ENCODE measurements at places on chromosomes 5 and 9.

GRCh38 chr5:54049144-54049543 lies 261.2 kb downstream of the ARL15 start:
- no peak for DNase-seq

DNA sequence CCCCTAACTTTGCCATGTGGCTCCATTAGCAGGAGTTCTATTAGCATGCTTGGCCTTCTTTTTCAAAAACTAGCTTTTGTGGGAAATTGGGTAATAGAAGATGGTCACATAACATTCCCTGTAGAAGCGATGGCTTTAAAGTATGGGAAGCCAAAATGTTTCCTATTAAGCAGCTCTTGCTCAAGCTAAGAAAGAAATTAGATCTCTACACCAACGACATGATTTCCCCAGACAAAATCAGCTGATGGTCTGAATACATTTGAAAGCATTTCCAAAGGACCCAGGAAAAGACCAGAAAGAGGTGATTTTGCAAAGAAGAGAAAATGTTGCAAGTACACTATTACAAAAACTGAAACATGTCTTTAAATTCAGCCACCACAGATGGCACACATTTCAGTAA lies 4.8 kb upstream of the NFIL3 start:
- no peak for DNase-seq

DNA sequence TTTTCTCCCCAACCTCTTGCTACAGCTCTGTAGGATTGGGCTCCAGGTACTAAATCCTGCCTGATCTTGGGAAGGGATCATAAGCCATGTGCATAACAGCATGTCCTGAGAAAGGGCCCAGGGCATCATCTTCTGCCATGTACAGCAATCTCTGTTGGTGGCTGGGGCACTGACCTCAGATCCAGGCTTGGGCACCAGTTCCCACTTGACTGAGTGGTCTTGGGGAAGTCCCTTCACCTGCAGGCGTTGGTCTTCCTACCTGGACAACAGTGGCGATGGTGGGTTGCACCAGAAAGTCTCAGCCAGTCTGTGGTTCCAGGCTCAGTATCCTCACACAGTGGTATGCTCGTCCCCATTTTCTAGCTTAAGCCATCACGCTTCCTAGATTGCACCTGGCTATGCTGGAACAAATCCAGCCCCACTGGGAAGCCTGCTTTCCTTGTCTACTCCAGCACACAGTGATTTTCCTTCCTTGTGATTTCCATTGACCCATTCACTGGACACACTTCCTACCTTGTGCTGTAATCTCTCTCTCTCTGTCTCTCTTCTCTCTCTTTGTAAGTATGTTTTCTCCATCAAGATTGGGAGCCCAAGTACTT lies 121.7 kb upstream of the PITX1 start:
- DNase-seq = no peak

GRCh38 chr5:72107131-72107900 lies at the start of gene MAP1B:
MAP1B (plus strand) TSS chr5:72107475; CDS start chr5:72107532, 57 bp downstream.
- peak; percentile 61 for DNase-seq

GRCh38 chr5:107553117-107553555 lies 117.6 kb downstream of the EFNA5 start:
- peak; percentile 59 for DNase-seq

DNA sequence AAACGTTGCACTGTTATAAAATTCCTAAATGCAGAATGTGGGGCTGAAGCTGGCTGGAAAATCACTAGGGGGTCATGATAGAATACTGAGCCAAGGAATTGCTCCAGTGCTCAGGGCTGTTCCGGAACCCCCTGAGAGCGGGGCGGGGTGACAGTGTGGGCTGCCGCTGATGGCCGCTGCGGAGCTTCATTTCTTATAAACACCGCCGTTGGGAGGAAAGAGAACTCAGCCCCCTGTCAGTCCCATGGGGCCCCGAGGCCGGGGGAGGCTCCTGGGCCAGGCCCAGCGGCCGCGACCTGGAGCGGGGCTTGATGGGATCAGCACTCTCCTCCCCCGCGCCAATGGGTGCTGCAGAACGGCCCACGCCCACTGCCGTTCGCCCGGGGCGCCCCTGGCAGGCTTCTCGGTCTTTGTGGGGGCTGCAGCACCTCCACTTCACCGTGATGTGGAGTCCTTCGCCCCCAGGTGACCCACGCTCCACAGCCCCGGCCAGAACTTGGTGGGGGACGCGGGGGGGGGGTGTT lies 5.2 kb upstream of the IRF1 start:
- peak; percentile 54 for DNase-seq

GRCh38 chr5:62719061-62719720 lies 140.6 kb downstream of the LRRC70 start:
- DNase-seq = no peak

GRCh38 chr5:137040641-137041340 lies 458.3 kb downstream of the SPOCK1 start:
- DNase-seq = no peak

- DNase-seq = no peak
Observed at GRCh38 chr9:99398241-99398640, 176.2 kb downstream of the SEC61B start.

- no peak for DNase-seq
Observed at GRCh38 chr9:17230646-17231045, 95.8 kb downstream of the CNTLN start.

DNA sequence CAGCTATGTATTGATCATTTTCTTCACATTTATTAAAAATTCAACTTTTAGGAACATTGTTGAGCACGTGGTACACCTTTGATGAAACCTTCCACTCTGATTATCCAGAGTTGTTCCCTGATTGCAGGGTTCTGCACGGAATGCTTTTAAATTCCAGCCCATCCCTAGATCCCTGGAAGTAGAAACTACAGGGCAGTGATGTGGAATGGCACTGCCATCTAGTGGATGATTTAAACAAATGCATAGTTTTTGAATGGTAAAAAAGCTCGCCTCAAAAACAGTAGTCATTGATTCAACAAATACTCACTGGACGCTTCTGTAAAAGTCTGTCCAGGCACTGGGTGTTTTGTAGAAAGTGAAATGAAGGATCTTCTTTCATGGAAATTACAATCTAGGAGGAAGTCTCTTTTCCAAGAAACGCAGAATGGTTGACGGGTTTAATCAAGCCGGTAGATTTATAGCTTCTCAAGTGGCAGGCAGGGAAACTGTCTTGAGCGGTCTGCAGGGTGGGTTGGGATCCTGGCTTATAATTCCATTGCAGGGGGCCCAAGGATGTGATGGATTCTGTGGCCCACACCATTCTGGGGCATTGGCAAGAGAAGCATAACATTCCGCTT lies 118.4 kb downstream of the ARHGAP26 start:
- DNase-seq = peak; percentile 67

DNA sequence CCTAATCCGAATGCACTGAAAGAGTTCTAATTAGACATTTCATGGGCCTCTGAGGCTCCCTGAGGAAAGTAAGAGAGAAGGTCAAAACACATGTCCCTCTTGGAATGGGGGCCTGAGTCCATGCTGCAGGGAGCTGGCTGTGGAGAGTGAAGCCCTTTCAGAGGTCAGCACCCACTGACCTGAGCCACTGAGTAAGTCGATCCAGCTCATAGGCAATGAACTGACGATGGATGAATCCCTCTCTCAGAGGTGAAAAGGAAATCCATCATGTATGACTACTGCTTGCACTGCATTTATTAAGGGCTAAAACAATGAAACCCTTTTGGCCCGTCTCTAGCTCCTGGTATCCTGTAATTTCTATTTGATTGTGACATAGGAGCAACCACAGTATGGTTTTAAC lies 288.9 kb upstream of the VLDLR start:
- DNase-seq = no peak

- DNase-seq = peak; percentile 15
Observed at GRCh38 chr9:108786901-108787689, 68.7 kb downstream of the ACTL7B start.

DNA sequence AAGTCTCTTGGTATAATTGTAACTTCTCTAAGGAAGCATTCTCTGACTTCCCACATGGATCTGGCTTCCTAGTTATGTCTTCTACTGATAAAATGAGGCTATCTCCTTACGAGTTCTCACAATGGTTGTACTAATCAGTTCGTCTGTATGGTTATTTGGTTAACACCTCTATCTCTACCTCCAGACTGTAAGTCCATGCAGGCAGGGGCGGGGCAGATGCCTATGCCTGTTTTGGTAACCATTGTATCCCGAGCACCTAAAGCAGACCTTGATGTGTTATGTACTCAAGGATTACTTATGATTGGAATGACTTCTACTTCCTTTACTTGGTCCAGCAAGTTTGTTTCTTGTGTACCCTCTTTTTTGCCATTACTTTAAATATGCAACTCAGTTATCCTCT lies 125.0 kb upstream of the PITX1 start:
- no peak for DNase-seq

- no peak for DNase-seq
Observed at GRCh38 chr9:106974341-106974740, 111.4 kb downstream of the ZNF462 start.

- DNase-seq = no peak
Observed at GRCh38 chr9:2639786-2640185, 18.2 kb downstream of the VLDLR start.

DNA sequence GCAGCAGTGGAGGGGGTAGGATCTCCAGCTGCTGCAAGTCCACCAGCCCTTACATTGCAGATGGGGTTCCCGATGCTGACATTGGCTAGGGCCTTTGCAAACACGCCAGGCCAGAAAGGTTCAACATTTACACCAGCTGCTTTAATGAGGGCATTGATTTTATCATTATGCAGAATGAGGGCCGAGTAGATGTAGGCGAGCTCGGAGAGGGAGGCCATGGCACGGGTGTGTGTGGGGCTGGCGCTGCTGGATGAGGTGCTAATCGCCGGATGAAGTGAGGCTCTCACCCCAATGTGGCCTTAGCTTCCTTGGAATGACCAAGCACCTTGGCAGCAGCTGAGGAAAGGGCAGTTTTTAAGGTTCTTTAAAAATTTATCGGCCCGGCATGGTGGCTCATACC lies 27.4 kb downstream of the PHAX start:
- DNase-seq = no peak

GRCh38 chr5:106113922-106114321 lies 1556.8 kb downstream of the EFNA5 start:
- DNase-seq = no peak

DNA sequence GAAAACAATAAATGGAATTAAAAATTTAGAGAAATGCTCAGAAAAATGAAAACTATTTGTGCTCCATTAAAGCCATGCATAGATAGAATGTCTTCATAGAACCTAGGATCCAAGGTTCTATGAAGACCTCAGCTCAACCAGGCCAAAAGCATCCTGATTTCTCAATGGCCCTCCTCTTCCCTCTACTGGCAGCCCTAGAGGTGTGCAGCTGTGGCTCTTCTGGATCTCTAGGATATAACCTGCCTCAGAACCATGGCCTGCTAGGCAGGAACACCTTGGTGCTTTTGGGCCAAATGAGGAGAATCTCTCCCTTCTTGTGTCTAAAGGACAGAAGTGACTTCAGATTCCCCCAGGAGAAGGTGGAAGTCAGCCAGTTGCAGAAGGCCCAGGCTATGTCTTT lies 15.1 kb downstream of the IFNA1 start:
- DNase-seq = peak; percentile 69

GRCh38 chr5:53010814-53011213 lies 21.7 kb downstream of the ITGA2 start:
- DNase-seq = no peak

GRCh38 chr9:78958892-78959291 lies 612.9 kb upstream of the TLE4 start:
- peak; percentile 10 for DNase-seq

GRCh38 chr9:38523121-38523520 lies 97.3 kb downstream of the ANKRD18A start:
- DNase-seq = no peak

GRCh38 chr9:16207161-16207560 lies 654.3 kb downstream of the CCDC171 start:
- DNase-seq = no peak

DNA sequence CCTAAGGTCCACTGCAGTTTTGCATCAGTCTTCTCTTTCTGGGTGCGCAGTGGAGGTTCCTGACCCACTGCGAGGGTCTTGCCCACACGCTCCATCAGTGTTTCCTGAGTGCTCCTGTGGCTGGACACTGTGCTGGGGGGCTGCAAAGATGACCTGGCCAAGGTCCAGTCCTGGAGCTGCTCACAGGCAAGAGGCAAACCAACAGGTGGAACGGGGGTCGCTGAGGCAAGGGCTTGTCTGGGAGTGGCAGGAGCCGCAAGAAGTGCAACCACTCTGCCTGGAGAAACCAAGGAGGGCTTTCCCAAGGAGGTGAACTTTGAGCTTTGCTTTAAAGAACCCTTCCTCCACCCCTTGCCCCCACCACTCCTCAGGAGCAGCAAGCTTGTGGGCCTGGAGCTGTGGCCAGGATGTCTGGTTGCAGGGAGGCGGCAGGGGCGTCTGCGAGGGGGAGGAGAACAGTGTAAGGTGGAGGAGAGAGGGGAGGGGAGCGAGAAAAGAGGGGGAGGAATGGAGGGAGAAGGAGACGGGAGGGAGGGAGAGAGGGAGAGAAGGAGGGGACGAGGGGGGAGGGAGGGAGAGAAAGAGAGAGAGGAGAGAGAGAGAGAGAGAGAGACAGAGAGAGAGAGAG lies 444 bp upstream of the CPLX2 start:
- DNase-seq = no peak
